T follicular helper cell (primary cell): ENCODE measurements at places on chromosomes 7 and 10.

DNA sequence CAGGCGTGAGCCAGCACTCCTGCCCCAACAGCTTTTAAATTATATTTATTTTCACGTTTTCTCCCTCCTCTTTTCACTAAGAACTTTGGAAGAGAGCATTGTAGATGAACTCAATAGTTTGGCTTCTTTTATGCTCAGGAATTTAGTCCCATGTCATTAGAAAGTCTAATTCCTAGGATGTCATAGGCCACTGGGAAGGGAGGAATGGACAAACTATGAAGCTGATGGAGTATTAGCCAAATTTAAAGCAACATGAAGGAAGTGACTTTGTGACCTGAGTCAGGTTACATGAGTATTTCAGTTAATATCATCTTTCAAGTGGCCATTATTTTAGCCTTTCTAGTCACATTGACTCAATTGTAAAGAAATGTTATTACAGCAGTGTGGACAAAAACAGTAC is 18.0 kb upstream of the OPN4 start:
- DNase-seq, result no peak

DNA sequence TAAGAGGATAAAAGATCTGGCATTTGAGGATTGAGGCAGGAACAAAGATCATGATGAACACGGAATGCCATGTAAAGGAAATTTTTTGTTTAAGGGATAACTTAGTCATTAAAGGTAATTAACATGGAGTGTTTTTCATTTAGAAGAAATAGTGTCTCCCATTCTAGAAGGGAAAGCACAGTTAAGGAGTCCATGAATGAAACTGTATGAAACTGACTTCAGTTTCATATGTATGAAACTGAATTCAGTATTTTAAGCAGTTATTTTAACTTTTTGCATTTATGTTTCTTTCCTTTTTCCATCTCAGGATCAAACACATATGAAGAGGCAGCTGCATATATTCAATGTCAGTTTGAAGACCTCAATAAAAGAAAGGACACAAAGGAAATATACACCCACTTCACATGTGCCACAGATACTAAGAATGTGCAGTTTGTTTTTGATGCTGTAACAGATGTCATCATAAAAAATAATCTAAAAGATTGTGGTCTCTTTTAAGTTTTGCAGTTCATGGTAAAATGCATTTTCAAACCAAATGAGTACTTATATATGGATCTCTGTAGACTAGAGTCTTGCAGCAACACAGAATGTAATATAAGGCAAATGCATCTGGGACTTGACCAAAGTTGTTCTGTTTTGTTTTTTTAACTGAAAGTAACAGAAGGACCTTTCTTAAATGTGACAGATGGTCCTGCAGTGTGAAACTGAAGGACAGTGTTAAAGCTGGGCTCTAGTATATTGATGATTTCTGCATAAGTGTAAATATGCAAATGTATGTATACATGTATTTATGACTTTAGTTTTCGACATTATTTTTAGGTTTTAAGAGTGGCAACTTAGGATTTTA is 82.6 kb downstream of the GNAI1 start:
- no peak for DNase-seq

DNA sequence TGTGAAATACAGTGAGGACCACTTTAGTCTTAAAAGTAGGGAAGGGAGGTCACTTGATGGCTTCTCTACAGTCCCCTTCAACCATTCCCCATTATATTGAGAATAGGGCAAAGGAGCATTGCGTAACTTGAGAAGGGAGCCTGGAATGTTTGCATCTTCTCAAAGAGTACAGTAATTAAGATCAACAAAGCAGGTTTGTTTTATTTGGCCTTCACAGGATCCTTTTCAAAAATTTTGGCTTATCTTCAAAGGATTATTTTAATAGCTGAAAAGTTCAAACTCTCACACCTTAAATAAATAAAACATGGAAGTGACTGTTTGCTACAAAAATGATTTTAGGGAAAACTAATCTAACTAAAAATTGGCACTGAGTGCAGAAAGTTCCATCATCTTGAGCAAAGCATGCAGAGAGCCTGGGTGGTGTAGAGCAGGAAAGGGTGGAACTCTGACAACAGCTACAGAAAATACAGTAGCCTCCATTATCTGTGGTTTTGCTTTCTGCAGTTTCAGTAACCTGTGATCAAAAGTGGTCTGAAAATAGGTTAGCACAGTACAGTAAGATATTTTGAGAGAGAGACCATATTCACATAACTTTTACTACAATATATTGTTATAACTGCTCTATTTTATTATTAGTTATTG is 214.0 kb downstream of the MDFIC start:
- DNase-seq, result no peak

DNA sequence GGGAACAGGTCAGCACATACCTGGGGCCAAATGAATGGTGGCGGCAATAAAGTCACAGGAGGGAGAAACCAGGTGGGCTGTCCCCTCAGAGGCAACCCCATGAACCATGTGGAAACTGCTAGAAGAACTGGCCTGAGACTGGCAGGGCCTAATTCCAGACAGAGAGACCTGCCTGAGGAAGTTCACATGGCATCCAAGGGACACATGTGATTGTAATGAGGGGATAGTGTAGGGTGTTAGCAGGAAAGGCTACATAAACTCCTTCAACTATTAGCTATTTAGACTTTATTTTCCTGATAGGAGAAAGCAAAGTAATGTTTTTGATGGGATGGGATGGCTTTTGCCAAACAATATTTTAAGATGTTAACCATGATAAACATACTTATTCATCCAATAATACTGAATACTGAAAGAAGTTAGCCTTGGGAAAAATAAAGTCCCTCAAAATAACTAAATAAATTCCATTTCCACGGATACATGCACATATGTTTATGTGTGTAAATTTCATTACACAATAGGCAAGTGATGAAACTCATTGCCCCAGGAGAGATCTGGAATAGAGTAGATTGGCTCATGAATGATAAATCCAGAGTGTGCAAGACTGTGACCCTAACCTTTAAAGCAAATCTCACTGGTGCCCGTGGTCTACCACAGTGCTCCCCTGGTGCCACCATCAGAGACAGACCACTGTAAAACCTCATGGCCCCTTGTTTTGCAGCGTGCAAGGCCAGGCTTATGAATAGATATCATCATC is 137.0 kb downstream of the NRF1 start:
- DNase-seq, result no peak

GRCh38 chr7:152512706-152513105 is 76.9 kb upstream of the KMT2C start:
- DNase-seq, result no peak

- no peak for DNase-seq
Measured at GRCh38 chr7:29858191-29858951, 52.1 kb downstream of the WIPF3 start.

GRCh38 chr7:35498416-35498815 is 196.5 kb downstream of the HERPUD2 start:
- DNase-seq, result no peak

GRCh38 chr10:132851451-132851850 is 65.5 kb upstream of the NKX6-2 start:
- no peak for DNase-seq

- no peak for DNase-seq
Measured at GRCh38 chr7:103851357-103851756, 138.1 kb downstream of the RELN start.

- no peak for DNase-seq
Measured at GRCh38 chr7:149831741-149832219, 6.4 kb upstream of the ZNF862 start.

DNA sequence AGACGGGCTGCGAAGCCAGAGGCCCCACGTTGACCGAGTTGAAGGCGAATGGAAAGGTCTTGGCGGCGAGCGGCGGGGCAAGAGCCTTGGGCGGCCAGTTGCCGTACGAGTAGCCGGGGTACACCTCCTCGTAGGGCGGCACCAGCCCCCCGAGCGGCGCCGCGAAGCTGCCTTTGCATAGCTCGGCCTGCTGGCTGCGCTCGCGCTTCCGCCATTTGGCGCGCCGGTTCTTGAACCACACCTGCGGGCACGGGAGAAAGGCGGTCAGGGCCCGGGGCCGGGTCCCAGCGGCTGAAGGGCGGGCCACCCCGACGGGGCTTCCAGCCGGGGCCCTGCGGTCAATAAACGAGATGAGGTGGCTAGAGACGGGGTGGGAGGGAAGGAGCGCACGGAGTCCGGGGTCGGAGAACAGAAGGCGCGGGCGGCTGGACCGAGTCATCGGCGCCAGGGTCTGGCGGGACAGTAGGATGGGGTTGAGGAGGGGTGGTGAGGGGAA is 4.8 kb downstream of the ELOVL3 start:
- no peak for DNase-seq

DNA sequence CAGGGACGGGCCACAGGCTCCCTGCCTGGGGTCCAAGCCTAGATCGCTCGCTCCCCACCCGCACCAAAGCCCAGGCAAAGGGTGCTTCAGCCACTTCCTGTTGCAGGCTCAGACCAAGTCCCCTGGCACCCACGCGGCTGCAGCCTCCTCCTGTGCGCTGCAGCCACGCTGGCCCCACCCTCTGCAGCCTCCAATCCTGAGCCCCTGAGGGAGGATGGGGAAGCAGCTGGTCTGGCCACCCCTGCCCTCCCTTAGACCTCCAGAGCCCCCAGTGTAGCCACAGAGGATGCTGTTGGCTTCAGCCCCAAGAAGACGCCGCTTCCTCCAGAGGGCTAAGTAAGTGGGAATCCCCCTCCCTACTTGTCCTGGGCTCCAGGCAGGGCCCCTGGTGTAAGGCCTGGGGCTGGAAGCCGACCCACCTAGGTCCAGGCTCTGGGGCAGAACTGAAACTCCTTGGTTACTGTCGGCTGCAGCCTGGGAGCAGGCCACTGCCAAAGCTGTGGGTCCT is 9.4 kb downstream of the LIMK1 start:
- DNase-seq, result no peak

GRCh38 chr10:79250259-79250658 is 97.0 kb upstream of the PPIF start:
- DNase-seq, result no peak

DNA sequence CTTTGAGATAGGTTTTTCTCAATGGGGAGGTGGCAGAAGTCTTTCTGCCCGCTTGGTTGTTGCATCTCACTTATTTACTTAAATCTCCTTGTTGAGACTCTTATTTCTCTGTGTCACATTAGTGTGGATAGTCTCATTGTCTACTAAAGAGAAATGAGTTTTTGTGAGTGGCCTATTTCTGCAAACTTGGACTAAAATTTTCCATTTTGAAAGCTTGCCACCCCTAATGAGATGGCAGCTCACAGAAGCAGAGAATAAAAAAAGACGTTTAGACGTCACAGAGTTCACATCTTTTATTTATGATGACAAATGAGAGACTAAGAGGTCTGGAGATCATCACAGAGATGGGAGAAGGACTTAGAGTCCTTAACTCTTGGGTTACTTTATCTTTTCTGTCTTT is 262.7 kb upstream of the PHYHIPL start:
- DNase-seq, result no peak
